Muscle of leg (tissue), 16 donors: ENCODE measurements at places on chromosomes 11 and 22. TPM values are rescaled to one million over a fixed set of nuclear protein-coding genes. Genes with fewer than 3 reads are reported as not detected.

DNA sequence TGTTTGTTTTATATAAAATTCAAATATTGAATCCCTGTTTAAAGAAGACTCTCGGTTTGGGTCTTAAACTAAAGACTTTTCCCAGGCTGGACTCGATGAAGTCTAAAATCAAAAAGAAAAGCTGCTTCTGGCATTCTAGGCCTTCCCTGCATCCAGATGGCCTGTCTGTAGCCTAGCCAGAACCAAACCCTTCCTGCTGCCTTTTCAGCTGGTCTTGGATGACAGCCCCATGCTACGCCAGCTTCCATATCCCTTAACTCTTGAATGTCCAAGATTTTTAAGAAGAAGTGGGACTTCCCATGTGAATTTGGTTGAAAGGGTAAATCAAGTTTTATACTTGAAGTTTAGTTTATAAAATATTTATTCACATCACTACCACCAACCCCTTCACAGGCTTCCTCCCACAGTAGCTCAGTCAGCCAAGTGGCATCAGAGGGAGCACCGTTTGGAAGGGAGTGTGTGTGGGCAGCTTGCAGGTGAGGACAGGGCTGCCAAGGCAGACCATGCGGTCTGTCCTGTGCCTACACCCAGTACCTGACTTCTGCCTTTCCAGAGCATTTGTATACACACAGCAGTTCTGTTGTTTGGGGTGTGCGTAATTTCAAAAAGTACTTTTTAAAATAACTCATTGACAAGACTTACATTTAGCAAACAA lies 18.2 kb upstream of the PSMA1 start:
- no peak overlapping the region for H3K4me3 ChIP-seq
- DNase-seq: peak; percentile 27
- H3K36me3 ChIP-seq: no peaks in the 10 kb centered on the region

DNA sequence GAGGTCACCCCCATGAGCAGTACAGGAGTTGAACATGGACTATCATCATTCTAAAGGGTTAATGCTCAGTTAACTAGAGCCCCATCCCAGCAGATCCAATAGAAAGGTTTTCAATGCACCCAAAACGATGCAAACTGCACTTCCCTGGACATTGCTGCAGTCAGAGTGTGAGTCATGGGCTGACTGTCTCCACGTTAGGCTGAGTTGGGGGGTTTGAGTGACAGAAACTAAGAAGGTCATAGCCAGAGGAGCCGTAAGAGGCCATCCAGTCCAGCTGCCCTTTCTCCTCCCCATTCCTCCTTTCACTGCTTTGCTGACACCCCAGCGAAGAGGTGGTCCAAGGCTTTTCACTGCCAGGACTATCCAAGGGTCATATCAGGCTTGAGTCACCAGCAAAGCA lies 10.5 kb upstream of the OR2AT4 start:
- no peak overlapping the region for H3K4me3 ChIP-seq
- no peaks in the 10 kb centered on the region for H3K36me3 ChIP-seq
- H3K4me1 ChIP-seq: no peaks in the 10 kb centered on the region

DNA sequence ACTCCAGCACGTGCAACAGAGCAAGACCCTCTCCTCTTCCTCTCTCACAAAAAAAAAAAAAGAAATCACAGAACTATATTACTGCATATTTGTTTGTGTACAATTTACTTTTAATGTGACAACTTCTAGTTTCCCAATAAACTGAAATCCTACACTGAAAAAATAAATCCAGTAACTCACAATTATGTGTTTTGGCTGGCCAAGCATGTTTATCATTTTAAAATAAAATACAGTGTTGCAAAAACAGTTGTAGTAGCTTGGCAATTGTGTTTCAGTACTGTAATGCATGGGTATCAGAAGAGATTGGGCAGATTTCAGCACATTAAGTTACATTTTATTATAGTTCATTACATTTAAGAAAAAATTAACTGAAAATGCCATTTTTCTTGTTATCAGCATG lies 344.9 kb downstream of the ETS1 start:
- H3K4me1 ChIP-seq: peaks cover 3% of the 10 kb centered on the region
- no peak overlapping the region for H3K4me3 ChIP-seq
- H3K27me3 ChIP-seq: no peaks in the 10 kb centered on the region

GRCh38 chr11:19766206-19766605 lies 53.6 kb downstream of the NAV2 start:
- H3K36me3 ChIP-seq: no peaks in the 10 kb centered on the region
- DNase-seq: no peak
- no peak overlapping the region for H3K4me3 ChIP-seq
- H3K27me3 ChIP-seq: peaks cover 3% of the 10 kb centered on the region
- H3K27ac ChIP-seq: no peak overlapping the region

- H3K4me1 ChIP-seq: no peaks in the 10 kb centered on the region
- no peaks in the 10 kb centered on the region for H3K36me3 ChIP-seq
- no peak for DNase-seq
- no peak overlapping the region for H3K4me3 ChIP-seq
Observed at GRCh38 chr11:37963440-37963839, 1365.4 kb upstream of the RAG2 start.

DNA sequence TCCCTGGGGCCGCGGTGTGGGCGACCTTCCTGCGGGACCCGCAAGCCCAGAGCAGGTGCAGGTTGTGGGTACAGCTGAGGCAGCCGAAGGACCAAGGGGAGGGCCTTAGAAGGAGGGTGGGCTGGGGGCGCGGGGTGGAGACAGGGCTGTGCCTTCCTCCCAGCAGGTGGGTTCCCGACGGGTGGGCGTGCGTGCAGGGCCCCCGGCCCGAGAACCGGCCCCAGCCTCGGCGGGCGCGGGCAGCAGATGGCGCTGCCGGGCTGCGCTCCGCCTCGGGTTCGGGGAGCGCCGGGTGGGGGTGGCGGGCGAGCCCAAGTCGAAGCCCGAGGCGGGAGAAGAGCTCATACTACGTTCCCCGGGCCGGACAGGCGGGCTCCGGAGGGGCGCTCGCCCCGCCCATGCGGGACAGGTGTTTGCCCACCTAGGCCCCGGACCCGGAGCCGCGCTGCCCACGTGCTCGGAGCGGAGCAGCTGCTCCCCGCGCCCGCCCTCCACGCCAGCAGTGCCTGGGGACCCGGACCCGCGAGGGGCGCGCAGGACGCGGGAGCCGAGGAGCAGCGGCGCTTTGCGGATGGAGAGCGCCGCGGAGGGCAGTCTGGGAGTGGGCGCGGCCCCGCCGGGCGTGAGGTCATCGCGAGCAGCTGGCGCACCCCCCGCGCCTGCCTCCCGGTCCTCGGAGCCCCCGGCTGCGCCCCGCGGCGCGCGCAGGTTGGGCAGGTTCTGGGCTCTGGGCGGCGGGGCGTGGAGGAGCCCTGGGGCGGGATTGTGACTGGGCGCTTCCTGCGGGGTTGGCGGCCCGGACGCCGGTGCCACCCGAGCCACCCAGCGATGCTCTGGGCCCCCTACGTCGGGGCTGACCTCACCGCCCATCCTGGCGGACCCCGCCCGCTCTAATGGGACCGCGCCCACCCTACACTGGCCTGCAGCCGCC lies 25.3 kb downstream of the DUSP8 start:
- no peaks in the 10 kb centered on the region for H3K36me3 ChIP-seq
- H3K27ac ChIP-seq: peak overlapping the region; percentile 92
- peak; percentile 67 for DNase-seq
- peak overlapping the region; percentile 30 for H3K4me3 ChIP-seq
- peaks cover 61% of the 10 kb centered on the region for H3K27me3 ChIP-seq

DNA sequence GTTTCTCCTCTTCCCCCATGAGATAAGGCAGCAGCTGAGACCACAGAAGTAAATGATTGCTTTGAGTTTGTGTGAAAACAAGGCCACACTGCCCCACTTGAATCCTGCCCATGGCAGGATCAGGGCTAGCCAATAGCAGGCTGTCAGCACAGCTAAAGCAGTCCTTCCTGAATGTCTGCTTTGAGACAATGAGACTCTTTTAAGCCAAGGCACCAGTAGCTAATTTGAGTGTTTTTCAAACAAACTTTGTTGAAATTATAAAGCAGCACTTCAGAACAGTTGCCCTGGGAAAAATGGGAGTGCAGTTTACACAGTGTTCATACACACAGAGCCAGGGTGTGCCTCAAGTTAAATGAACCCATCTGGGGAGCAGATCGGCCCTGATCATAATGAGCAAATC lies 103.5 kb upstream of the OR5AK2 start:
- no peaks in the 10 kb centered on the region for H3K27me3 ChIP-seq
- peak; percentile 1 for DNase-seq
- H3K4me3 ChIP-seq: no peak overlapping the region
- H3K36me3 ChIP-seq: no peaks in the 10 kb centered on the region
- H3K27ac ChIP-seq: no peak overlapping the region
- no peaks in the 10 kb centered on the region for H3K4me1 ChIP-seq

DNA sequence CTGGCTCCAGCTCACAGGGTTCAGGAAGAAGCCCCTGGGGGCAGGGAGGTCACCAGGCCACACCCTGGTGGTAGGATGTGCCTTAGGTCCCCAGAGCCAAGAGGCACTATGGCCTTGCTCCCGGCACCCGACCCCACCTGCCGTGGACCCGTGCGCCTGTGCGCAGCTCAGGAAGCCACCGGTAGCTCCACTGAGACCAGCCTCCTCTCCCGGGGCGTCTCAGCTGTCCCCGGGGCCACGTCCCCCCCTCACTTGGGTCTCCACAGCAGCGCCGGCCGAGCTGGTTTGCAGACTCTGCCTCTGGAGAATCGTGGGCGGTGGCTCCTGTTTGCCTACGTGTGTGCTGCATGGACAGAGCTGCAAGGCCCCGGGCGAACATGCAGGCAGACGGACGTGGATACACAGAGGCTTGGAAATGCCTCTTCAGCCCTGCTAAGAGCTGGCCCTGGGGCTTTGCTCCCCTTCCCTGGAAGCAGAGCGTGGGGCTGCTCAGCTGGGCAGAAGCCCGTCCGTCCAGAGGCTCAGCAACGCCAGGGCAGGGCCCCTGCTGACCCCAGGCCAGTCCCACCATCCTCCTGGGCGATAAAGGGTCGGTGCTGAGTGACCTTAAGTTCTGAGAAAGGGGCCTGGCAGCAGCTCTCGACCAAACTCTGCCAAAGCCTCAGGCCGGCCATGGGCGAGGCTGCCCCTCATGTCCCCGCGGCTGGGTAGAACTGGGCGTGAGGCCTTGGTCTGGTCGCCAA lies 15.3 kb upstream of the MUC5B start:
- peaks cover 4% of the 10 kb centered on the region for H3K27me3 ChIP-seq
- no peak overlapping the region for H3K27ac ChIP-seq
- H3K36me3 ChIP-seq: no peaks in the 10 kb centered on the region

- H3K36me3 ChIP-seq: no peaks in the 10 kb centered on the region
- H3K27ac ChIP-seq: no peak overlapping the region
- no peaks in the 10 kb centered on the region for H3K27me3 ChIP-seq
- no peak overlapping the region for H3K4me3 ChIP-seq
Observed at GRCh38 chr22:39081016-39081415, 3.9 kb downstream of the APOBEC3G start.

DNA sequence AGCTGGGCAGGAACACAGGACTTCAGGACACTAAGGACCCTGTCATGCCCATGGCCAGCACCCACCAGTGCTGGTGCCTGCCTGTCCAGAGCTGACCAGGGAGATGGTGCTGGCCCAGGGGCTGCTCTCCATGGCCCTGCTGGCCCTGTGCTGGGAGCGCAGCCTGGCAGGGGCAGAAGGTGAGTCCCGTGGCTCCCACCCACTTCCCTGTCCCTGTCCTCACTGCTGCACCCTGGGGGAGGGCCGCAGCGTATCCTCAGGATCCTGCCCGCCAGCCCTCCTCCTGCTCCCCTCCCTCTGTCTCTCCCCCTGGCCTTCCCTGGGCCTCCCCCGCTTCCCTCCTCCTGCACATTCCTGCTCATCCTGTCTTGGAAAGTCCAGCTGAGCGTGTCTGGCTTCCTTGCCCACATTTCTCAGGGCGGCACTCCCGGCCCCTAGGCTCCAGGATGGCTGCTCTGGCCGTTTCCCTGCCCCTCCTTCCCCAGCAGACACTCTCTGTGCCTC lies 8.7 kb downstream of the CSF2RB start:
- no peaks in the 10 kb centered on the region for H3K36me3 ChIP-seq
- DNase-seq: peak; percentile 33
- no peak overlapping the region for H3K4me3 ChIP-seq
- H3K27ac ChIP-seq: no peak overlapping the region
- H3K4me1 ChIP-seq: peaks cover 9% of the 10 kb centered on the region

DNA sequence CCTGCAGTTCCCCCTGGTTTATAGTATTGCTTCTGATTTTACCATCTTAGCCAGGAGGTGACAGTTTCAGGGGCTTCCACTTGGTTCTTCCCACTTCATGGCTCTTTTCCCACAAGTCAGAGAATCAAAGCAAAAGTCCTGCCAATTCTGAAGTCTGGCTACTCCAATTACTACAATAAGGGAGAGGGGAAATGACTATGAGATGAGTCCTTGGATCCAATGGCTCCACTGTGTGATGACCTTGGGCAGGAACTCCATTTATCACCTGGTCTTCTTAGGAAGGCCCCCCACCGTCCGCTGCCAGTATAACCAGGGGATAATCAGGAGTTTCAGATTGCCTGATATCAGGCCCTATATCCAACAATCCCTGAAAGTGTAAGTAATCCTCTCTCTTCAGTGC lies 31.6 kb upstream of the CCND1 start:
- peaks cover 17% of the 10 kb centered on the region for H3K27me3 ChIP-seq
- H3K4me1 ChIP-seq: no peaks in the 10 kb centered on the region
- H3K4me3 ChIP-seq: no peak overlapping the region
- no peak for DNase-seq
- H3K27ac ChIP-seq: no peak overlapping the region

DNA sequence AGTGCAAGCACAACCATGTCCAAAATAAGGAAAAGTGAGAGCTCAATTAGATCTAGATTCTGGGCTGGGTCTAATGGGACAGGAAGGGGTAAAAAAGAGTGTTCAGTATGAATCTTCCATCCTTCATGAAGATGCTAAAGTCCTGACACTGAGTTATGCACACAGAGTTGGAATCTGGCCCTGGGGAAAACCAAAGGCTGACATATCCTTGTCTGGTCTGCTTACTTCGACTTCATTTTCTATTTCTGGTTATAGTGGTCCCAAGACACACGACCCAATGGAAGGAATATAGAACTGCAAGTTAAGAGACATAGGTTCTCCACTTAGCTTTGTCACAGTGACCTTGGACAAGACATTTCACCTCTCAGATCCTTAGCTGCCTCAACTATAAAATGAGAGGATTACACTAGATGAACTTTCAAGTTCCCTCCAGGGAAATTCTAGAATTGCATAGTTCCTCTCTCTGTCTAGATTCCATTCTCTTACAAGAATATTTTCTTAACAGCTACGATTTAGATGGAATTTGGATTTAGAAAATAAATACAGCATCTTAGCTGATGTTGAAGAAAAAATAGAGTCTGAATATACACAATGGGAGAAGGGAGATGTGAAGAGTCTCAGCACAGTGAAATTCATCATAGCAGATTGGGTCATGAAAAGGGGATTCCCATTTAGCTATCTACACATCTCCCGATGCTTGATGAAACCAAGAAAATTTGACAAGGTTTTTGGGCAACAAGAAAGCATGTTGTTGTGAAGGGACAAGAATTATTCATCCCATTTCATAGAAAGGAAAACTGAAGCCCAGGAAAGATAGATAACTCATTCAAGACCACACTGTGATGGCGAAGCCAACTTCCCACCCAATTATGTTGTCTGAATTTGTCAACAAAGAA lies 3.3 kb downstream of the BLID start:
- no peak overlapping the region for H3K27ac ChIP-seq
- no peak overlapping the region for H3K4me3 ChIP-seq
- no peaks in the 10 kb centered on the region for H3K27me3 ChIP-seq
- no peak for DNase-seq
- no peaks in the 10 kb centered on the region for H3K36me3 ChIP-seq

GRCh38 chr11:2869561-2870427 lies 15.8 kb downstream of the CDKN1C start:
- no peak overlapping the region for H3K4me3 ChIP-seq
- H3K27me3 ChIP-seq: peaks cover 51% of the 10 kb centered on the region
- H3K36me3 ChIP-seq: no peaks in the 10 kb centered on the region

The MMP8 gene
- total RNA-seq: 0.13 TPM

The BTG4 gene
- total RNA-seq: not detected

The KRTAP5-6 gene
- total RNA-seq: not detected

The BRSK2 gene
- 0.44 TPM for total RNA-seq

The OR5M10 gene
- total RNA-seq: not detected

The SCGB2A2 gene
- not detected for total RNA-seq
